Panc1 (cell line): ENCODE measurements at places on chromosomes 5 and 9. TPM values are rescaled to one million over a fixed set of nuclear protein-coding genes. Genes with fewer than 3 reads are reported as not detected.

The SLC36A2 gene
- total RNA-seq, result not detected

The PRSS3 gene
- 1.0 TPM for total RNA-seq

The PCDHGA4 gene
- total RNA-seq, result 0.69 TPM

The DMRT2 gene
- not detected for total RNA-seq

The GABRP gene
- total RNA-seq, result not detected

The ERAP2 gene
- 15.5 TPM for total RNA-seq

The PCDHGB1 gene
- total RNA-seq, result 2.0 TPM

The SH3TC2 gene
- total RNA-seq, result 0.33 TPM

The CCNO gene
- total RNA-seq, result 12.3 TPM

The GFPT2 gene
- 2.1 TPM for total RNA-seq

The PCA3 gene
- total RNA-seq, result not detected

The ITK gene
- total RNA-seq, result 0.26 TPM

The PCDHB16 gene
- 1.8 TPM for total RNA-seq

The ALDH7A1 gene
- total RNA-seq, result 52.9 TPM

The C9orf50 gene
- not detected for total RNA-seq

The TMEM215 gene
- total RNA-seq, result not detected

The PITX1 gene
- total RNA-seq, result 41.5 TPM

The IFNB1 gene
- not detected for total RNA-seq

The PLCXD3 gene
- 0.10 TPM for total RNA-seq

The N4BP3 gene
- total RNA-seq, result 2.3 TPM

The C5orf58 gene
- 0.15 TPM for total RNA-seq

The RNF183 gene
- total RNA-seq, result not detected

The PIP5KL1 gene
- total RNA-seq, result 7.8 TPM

The PLPP6 gene
- total RNA-seq, result 1.8 TPM

The FRMPD1 gene
- 0.21 TPM for total RNA-seq

The ROR2 gene
- 5.9 TPM for total RNA-seq

The RAB3C gene
- not detected for total RNA-seq

The TEX10 gene
- total RNA-seq, result 15.4 TPM

The ENHO gene
- total RNA-seq, result 7.2 TPM

The STOML2 gene
- total RNA-seq, result 264 TPM

The IL5 gene
- total RNA-seq, result not detected

The DMRTA1 gene
- 1.8 TPM for total RNA-seq

The SLC44A1 gene
- 8.7 TPM for total RNA-seq

The TTC23L gene
- total RNA-seq, result not detected
